AG09319 (cell line): ENCODE measurements at places on chromosomes 12 and 14.

DNA sequence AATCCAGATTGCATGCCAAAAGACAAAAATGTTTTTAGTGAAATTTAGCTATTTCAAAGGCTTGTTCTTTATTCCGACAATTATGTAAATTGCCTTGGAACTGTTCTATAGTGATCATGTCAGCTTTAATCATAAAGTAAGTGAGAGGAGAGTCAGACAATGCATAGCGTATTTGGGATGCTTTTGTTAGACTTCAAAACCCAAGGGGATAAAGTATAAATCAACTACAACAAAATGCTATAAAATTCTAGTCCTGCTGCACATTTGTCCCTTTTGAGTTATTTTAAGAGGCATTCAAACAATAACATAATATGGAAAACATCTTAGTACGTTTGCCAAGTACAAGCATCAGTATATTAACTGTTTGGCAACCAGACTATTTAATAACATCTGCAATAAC, 11.3 kb downstream of the RTRAF start:
- no peak for DNase-seq

- DNase-seq: no peak
Observed at GRCh38 chr14:105532735-105533141, 6.4 kb downstream of the TMEM121 start.

DNA sequence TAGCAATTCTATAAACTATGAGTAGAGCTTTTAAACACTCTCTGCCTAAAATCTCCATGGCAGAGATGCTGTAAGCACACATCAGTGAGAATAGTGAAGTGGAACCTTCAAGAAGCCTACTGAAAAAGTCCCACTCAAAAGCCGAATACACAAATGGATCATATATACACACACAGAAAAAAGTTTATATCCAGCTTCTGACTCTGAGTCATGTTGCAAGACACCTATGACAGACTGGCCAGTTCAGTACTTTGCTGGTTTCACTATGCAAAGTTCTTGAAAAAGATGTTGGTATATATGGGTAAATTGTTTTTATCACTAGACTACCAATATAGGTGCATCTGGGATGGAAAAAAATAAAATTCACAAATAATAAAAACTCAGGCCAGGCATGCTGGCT, 126.1 kb downstream of the KCNK10 start:
- no peak for DNase-seq

- no peak for DNase-seq
Observed at GRCh38 chr14:90344331-90345238, 12.8 kb upstream of the NRDE2 start.

DNA sequence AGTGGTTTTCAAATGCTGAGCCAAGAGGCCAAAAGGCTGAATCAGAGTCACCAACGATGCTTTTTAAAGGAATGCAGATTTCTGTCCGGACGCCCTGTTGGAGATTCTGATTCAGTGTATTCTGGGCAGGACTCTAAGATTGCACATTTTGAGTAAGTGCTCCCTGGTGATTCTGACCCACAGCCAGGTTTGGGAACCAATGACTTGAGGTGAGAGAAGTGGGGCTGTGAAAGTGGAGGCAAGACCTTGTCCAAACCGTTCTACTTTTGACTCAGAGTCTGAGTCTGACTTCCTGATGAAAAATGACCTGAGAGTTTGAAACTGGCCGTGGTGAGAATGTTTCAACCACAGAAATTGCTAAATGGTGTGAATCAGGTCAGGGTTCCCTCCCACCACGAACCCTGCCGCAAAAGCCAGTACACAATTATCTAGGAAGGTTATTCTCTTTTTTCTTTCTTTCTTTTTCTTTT, 90.2 kb downstream of the NTN4 start:
- peak; percentile 12 for DNase-seq

- DNase-seq: no peak
Observed at GRCh38 chr14:93691042-93691780, 97.1 kb downstream of the PRIMA1 start.
